ENCODE measurements at places on chromosomes 11 and 22.

- no peak for DNase-seq
These were observed 19.1 kb upstream of the SCARF2 start for GRCh38 chr22:20456722-20457076.

DNA sequence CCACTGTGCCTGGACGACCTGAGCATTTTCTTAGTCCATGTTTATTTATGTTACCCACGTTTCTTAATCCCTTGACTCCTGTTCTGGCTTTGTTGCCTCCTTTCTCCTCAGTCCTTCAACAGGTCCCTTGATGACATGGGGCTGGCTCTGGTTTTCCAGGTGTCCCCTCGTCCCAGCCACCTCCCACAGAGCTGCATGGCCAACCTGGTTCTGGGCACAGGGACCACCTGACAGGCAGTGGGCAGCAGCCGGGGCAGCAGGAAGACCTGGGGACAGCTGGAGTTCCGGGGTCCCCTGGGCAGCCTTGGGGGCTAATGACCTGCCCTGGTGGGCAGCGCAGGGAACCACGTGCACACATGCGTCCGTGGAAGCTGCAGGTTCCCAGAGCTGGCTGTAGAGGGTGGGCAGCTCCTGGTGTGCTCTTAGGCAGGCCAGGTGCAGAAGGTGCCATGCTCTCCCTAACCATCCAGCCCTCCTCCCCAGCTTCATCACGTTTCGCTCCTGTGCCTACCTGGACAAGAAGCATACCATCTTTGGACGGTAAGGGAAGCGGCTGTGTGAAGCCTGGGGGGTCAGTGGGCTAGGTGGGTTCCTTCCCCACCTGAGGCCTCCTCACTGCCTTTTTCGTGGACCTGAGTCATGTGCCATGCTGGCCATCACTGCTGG lies 27.7 kb downstream of the PPIL2 start:
- DNase-seq: no peak

GRCh38 chr11:131593301-131593700 lies 222.9 kb downstream of the NTM start:
- DNase-seq: no peak

DNA sequence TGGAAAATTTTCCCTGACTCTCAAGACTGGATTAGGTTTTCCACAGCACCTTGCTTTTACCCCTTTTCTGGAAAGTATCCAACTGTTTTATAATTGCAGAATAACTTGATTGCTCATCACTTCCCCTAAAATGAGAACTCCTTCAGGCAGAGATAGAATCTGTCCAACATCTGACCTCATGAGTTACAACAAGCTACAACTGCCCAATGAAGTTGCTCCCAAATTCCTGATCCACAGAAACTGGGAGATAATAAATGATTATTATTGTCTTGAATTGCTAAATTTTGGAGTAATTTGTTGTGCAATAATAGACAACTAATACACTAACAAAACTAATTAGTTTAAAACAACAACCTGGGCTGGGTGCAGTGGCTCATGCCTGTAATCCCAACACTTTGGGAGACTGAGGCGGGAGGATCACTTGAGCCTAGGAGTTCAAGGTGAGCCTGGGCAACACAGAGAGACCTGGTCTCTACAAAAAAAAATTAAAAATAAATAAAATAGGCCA lies 10.0 kb upstream of the CCDC83 start:
- DNase-seq: no peak

- no peak for DNase-seq
These were observed 36.1 kb downstream of the ARHGEF12 start for GRCh38 chr11:120372296-120372695.

- no peak for DNase-seq
These were observed 943.7 kb downstream of the METTL15 start for GRCh38 chr11:29051935-29052334.

- DNase-seq: peak; percentile 49
These were observed 22.8 kb downstream of the CREB3L1 start for GRCh38 chr11:46300270-46300669.

- no peak for DNase-seq
These were observed 290.3 kb upstream of the API5 start for GRCh38 chr11:43021466-43021865.

- DNase-seq: no peak
These were observed 7.4 kb downstream of the LZTR1 start for GRCh38 chr22:20989323-20990138.

DNA sequence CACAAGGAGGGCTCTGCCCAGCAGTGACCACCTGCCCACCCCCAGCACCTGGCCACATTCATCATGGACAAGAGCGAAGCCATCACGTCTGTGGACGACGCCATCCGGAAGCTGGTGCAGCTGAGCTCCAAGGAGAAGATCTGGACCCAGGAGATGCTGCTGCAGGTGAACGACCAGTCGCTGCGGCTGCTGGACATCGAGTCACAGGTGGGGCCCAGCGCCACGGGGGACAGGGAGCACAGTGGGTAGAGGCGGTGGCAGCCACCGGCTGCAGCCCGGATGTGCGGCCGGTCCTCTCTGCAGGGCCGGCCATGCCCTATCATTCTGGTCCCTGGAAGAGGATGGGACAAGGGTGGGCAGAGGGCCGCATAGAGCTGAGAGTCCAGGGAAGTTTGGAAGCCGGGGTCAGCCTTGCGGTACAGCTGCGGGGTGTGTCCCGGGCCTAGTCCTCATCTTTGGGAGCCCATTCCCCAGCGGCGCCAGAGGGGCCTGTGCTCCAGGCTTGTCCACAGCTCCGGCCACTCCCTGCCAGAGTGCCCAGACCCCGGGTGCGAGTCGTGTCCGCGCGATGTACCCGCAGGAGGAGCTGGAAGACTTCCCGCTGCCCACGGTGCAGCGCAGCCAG lies 14.1 kb downstream of the EPS8L2 start:
- no peak for DNase-seq

DNA sequence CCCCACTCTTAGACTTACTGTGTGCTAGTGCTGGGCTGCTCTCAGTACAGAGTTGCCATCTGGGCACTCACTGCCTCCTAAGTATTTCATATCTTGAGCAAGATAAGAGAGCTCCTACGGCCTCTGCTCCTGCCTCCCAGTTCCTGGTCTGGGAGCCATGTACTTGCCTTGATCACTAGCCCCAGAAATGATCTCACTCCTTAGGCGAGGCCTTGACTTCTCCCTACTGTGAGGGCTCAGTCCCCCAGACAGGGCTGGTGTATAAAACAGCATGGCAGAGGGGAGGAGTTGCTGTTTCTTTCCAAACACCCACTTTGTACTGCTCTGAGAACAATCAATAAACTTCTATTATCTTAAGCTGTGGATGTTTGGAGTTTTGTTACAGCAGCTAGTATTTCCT lies 47.4 kb upstream of the TP53I11 start:
- DNase-seq: no peak

DNA sequence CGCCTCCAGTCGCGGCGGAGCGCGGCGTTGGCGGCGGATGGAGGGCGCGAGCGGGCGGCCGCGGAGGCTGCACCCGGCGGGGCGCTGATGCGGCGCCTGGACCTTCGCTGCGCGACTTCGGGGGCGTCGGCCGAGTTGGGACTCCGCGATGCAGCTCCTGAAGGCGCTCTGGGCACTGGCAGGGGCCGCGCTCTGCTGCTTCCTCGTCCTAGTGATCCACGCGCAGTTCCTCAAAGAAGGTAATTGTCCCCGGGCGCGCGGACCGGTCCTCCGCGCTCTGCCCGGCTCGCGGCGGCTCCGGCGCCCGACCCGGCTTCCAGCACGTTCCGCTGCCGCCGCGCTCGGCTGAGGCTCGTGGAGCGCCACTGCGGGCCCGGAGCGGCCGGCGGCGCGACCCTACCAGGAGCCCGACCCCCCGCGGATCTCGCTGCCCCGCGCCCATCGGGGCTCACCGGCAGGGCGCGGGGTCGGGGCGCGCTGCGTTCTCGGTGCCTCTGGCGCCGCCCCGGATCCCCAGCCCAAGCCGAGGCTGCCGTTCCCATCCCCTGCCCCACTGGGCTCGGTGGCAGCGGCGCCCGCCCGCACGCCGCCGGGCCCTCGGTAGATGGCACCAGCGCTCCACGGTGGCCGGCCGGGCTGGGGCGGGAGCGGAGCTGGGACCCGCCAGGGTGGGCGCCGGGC lies 1251.2 kb downstream of the BRD1 start:
- peak; percentile 76 for DNase-seq

DNA sequence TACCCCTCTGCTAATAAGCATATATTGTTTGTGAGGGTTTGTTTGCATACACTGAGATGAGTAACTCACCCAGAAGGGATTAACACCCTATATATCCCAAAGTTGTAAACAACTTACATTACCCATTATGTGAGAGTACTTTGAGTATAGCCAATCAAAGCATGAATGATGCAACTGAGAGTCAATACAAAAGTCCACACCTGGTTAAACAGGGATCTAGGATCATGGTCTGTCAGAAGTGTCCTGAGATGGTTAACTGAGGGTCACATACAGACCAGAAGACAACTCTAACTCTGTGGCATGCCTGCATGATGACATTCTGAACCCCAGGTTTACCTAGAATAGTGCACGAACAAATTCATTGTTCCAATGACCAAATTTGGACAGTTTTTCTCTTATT lies 17.4 kb upstream of the OR10A5 start:
- DNase-seq: no peak

DNA sequence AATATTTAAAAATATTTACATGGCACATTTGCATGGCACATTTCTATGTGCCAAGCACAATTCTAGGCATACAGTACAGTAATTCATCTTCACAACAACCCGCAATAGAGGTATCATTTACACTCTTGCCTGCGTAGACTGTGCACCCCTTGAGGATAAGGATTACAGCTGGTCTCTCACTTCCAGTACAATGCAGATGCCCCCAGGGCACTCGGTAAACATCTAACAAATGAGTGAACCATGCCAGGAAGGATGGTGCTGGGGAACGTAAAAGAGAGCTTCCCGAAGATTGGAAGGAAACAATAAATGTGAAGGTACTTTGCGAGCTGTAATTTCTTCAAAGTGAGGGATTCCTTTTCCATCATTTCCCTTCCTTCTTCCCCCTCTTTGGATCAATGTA lies 1.3 kb downstream of the PRPF19 start:
- no peak for DNase-seq

DNA sequence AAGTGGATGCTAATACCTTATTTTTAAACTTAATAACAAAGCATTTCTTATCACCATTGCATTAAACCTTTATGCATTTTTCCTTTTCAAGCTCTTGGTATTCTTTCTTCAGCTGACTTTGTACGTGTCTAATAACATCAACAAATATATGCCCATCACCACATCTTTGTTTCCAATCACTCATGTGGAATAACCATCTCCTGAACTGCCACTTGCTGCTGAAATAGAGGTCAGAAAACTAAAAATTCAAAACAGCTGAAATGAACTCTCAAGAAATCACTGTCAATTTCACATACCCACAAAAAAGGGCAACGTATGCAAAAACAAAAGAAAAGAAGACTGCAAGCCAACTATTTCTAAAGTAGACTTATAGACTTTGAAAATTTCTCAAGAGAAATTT lies 7.4 kb downstream of the MSANTD4 start:
- DNase-seq: no peak

DNA sequence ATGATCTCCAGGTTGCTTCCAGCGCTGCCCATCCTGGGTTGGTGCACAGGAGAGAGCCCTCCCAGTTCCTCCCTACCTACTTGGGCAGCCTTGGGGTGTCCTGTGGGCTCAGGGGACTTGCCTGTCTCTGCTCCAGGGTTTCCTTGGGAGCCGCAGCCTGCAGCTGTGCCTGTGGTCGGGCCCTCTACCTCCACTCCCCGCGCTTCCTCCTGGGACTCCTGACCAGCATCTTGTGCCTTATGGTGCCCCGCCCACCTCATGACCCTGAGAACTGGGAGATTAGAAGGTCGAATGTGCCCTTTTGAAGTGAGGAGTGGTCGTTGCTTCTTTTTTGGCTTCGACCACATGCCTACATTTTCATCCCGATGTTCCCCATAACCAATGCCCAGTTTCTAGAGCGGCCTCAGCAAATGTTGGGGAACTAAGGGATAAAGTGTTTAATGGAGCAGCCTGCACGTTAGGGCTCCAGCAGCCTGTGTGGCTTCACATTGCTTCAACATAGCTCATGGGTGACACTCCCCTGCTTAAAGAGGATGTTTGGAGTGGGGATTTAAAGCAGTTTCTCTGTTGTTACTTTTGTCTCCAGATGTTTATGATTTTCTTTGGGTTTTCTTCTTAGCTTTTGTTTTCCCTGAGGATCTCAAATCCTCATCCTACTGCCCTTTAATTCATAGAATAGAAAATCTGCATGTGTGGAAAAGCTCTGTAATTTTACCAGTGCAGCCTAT lies 248.8 kb downstream of the TBC1D22A start:
- DNase-seq: no peak

DNA sequence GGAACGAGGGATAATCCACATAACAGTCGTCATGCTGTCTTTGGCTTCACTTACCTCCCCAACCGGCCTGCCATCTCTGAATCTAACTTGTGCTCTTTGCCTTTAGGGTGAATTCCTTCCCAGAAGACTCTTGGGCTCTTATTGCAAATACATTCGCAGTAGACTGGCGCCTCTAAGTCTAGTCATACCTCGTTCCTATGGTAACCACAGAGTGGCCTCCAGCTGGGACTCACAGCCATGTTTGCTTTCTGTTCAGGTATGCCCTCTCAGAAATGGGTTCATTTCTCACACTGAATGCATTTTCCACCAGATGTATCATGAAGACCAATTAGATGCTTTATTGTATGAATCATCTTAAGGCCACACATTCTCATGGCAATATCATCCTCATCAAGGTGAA lies 112.7 kb downstream of the FAR1 start:
- no peak for DNase-seq

DNA sequence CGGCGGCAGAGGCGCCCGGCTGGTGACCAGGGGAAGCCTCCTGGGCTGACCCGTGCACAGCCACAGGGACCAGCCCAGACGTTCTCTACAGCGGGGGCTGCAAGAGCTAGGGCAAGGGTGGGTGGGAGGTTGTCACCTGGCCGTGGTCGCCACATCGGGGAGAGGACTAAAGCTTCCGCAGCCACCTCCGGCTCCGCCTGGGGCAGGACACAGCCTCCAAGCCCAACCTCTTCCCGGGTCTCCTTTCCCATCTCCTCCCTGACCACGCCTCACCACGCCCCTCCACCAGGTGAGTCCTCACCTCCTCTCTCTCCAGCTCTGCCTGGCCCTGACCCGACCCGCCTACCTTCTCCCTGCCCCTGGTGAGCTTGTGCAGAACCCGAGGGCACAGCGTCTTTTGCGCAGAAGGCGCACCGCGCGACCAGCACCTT lies 75.9 kb upstream of the LMO1 start:
- no peak for DNase-seq

- DNase-seq: no peak
These were observed 183.9 kb upstream of the SYN3 start for GRCh38 chr22:33242078-33242477.

DNA sequence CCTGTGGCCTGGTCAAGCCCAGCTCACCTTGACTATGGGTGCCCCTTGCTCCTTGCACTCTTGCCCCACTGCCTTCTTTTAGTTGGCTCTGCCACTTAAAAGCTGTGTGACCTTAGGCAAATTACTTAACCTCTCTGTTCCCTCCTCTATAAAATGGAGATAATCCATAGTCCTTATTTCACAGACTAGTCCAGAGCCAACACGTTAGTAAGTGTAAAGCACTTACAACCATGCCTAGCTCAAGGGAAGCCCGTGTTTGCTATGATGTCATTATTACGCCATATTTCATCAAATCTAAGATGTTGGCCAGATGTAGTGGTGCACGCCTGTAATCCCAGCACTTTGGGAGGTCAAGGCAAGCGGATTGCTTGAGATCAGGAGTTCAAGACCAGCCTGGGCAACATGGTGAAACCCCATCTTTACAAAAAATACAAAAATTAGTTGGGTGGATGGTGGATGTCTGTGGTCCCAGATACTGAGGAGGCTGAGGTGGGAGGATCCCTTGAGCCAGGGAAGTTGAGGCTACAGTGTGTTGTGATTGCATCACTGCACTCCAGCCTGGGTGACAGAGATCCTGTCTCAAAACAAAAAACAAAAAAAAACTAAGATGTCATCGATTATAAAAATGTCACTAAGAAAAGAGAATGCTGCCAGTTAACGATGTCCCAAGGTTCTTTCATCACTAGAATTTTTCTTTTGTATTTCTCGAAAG lies 2.3 kb upstream of the CCDC88B start:
- no peak for DNase-seq
